ENCODE measurements at places on chromosomes 5 and 9. TPM values are rescaled to one million over a fixed set of nuclear protein-coding genes. Genes with fewer than 3 reads are reported as not detected.

TEX48 gene
- total RNA-seq = not detected

SIT1 gene
- not detected for total RNA-seq

TEK gene
- 2.2 TPM for total RNA-seq

CDC25C gene
- total RNA-seq = 29.4 TPM

SLC6A18 gene
- not detected for total RNA-seq

PCDHGC5 gene
- 0.30 TPM for total RNA-seq

OMD gene
- not detected for total RNA-seq
